ENCODE measurements at places on chromosomes 3 and 15. TPM values are rescaled to one million over a fixed set of nuclear protein-coding genes. Genes with fewer than 3 reads are reported as not detected.

Gene CLEC3B
- 11.6 TPM for total RNA-seq

Gene CD200R1
- total RNA-seq: 1.3 TPM

Gene ZPLD1
- total RNA-seq: not detected

Gene IL17RB
- total RNA-seq: 37.5 TPM

Gene ACP3
- 11.9 TPM for total RNA-seq

Gene SLC24A1
- 6.0 TPM for total RNA-seq

Gene CLN6
- total RNA-seq: 25.3 TPM

- peak overlapping the region; percentile 31 for H3K27ac ChIP-seq
- H3K4me1 ChIP-seq: peaks cover 16% of the 10 kb centered on the region
- H3K27me3 ChIP-seq: no peaks in the 10 kb centered on the region
- no peaks in the 10 kb centered on the region for H3K36me3 ChIP-seq
- no peak for DNase-seq
- peak overlapping the region; percentile 78 for H3K4me3 ChIP-seq
Observed at GRCh38 chr3:57164217-57164656, 916 bp downstream of the IL17RD start.

GRCh38 chr3:120855665-120856437 is 52.2 kb upstream of the STXBP5L start:
- no peak for DNase-seq
- no peaks in the 10 kb centered on the region for H3K27me3 ChIP-seq
- H3K36me3 ChIP-seq: no peaks in the 10 kb centered on the region
- no peak overlapping the region for H3K4me3 ChIP-seq
- no peaks in the 10 kb centered on the region for H3K4me1 ChIP-seq

DNA sequence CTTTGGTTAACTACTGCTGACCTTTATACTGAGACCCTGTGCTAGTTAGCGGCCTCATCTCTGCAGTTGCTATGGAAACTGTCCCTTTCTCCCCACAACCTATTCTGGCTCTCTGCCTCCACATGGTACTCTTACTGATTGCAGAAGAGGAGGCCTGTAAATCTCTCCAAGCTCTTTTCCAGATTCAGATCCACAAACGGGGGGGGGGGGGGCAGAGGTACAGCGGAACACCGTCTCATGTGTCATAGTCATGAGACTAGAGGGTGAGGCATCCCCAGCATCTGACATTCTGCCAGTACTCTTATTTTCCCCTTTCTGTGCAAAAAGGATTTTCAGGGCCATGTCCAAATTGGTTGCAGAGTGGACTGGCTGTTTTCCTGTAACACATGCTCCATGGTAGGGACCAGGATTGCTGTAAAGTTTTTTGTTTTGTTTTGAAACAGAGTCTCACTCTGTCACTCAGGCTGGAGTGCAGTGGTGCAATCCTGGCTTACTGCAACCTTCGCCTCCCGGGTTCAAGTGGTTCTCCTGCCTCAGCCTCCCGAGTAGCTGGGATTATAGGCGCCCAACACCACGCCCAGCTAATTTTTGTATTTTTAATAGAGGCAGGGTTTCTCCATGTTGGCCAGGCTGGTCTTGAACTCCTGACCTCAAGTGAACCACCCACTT is 8.3 kb upstream of the MAP1A start:
- no peak overlapping the region for H3K27ac ChIP-seq
- peaks cover 8% of the 10 kb centered on the region for H3K4me1 ChIP-seq
- no peaks in the 10 kb centered on the region for H3K36me3 ChIP-seq
- no peaks in the 10 kb centered on the region for H3K27me3 ChIP-seq

- H3K4me3 ChIP-seq: no peak overlapping the region
- H3K27me3 ChIP-seq: no peaks in the 10 kb centered on the region
- H3K36me3 ChIP-seq: no peaks in the 10 kb centered on the region
- no peak for DNase-seq
Observed at GRCh38 chr3:126948980-126949535, 33.9 kb upstream of the PLXNA1 start.

GRCh38 chr15:39406485-39406884 is 174.4 kb upstream of the THBS1 start:
- H3K27me3 ChIP-seq: no peaks in the 10 kb centered on the region
- H3K27ac ChIP-seq: no peak overlapping the region
- no peaks in the 10 kb centered on the region for H3K4me1 ChIP-seq
- H3K4me3 ChIP-seq: no peak overlapping the region
- no peak for DNase-seq

GRCh38 chr15:31296646-31297574 is 29.7 kb upstream of the KLF13 start:
- no peaks in the 10 kb centered on the region for H3K27me3 ChIP-seq
- H3K27ac ChIP-seq: no peak overlapping the region
- no peak for DNase-seq
- H3K4me1 ChIP-seq: peaks cover 19% of the 10 kb centered on the region
- no peaks in the 10 kb centered on the region for H3K36me3 ChIP-seq

GRCh38 chr3:25648925-25649830 is 15.5 kb downstream of the TOP2B start:
- no peak overlapping the region for H3K4me3 ChIP-seq
- H3K27ac ChIP-seq: no peak overlapping the region
- no peak for DNase-seq
- no peaks in the 10 kb centered on the region for H3K27me3 ChIP-seq

DNA sequence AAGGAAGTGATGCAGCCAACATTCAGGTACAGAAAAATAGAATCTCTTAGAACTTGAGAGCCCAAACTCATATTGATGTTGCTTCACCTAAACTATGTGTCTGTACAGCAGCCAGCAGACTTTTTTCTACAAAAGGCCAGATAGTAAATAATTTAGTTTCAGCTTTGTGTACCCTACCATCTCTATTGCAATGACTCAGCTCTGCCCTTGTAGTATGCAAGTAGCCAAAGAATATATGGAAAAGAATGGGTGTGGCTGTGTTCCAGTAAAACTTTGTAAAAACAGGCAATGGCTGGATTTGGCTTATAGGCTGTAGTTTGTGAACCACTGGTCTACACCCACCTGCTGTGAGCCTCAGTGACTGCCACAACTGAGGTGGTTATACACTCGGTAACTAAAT is 392.5 kb upstream of the RARB start:
- no peak overlapping the region for H3K27ac ChIP-seq
- H3K27me3 ChIP-seq: no peaks in the 10 kb centered on the region
- no peak for DNase-seq
- no peaks in the 10 kb centered on the region for H3K36me3 ChIP-seq
- H3K4me3 ChIP-seq: no peak overlapping the region

DNA sequence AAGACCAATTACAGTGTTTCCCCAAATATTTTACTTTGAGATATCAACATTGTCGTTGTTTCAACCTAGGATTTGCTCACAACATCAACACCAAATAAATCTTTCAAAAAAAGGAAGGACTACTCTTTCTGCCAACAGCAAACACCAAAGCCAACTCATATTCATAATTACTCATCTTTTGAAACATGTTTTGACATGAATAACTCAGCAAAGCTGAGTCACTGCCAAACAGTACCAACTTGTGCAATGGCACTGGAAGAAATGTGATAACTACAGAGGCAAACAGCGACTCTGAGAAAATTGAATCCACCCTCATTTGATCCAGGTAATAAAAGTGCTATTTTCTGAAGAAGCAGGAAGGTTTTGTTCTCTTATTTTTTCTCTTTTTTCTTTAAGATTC is 67.2 kb downstream of the PEX5L start:
- H3K4me3 ChIP-seq: no peak overlapping the region
- no peak overlapping the region for H3K27ac ChIP-seq
- H3K36me3 ChIP-seq: no peaks in the 10 kb centered on the region
- DNase-seq: no peak

DNA sequence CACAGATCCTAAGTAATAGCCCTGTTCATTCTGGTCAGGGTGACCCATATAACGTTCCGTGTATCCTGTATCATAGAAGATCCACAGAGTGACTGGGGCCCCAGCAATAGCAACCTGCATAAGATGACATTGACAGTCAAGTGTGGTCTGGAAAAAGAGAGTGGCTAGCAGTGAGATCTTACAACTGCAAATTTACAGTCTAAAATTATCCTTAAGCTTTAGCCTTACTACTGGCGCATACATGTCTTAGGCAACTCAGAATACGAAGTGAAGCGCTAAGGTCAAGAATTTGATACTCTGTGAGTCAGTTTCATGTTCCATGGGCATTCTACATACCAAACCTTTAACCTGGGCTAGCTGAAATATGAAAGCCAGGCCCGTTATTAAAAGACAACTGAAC is 29.2 kb upstream of the IGDCC4 start:
- no peaks in the 10 kb centered on the region for H3K27me3 ChIP-seq
- H3K27ac ChIP-seq: no peak overlapping the region
- H3K4me3 ChIP-seq: no peak overlapping the region
- H3K36me3 ChIP-seq: no peaks in the 10 kb centered on the region

DNA sequence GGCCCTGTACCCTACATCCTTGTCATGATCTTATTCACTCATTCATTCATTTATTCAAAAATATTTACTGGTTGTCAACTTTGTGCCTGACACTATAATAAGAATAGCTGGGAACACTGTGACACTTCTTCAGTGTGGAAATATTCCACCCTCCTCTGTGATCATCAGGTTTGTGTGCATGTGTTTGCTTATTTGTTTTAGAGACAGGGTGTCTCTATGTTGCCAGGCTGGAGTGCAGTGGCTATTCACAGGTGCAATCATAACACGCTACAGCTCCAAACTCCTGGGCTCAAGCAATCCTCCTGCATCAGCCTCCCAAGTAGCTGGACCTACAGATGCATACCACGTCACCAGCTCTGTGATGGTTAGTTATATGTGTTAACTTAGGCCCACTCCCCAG is 50.0 kb upstream of the PLCL2 start:
- no peak for DNase-seq
- H3K36me3 ChIP-seq: no peaks in the 10 kb centered on the region
- no peaks in the 10 kb centered on the region for H3K27me3 ChIP-seq
- H3K4me1 ChIP-seq: peaks cover 15% of the 10 kb centered on the region
- H3K27ac ChIP-seq: no peak overlapping the region

GRCh38 chr3:8341821-8342247 is 159.8 kb upstream of the LMCD1 start:
- DNase-seq: no peak
- H3K27me3 ChIP-seq: no peaks in the 10 kb centered on the region
- no peak overlapping the region for H3K27ac ChIP-seq
- H3K4me3 ChIP-seq: no peak overlapping the region
- H3K36me3 ChIP-seq: no peaks in the 10 kb centered on the region
- H3K4me1 ChIP-seq: no peaks in the 10 kb centered on the region

- DNase-seq: peak; percentile 60
- peaks cover 43% of the 10 kb centered on the region for H3K4me1 ChIP-seq
- peak overlapping the region; percentile 88 for H3K4me3 ChIP-seq
- peak overlapping the region; percentile 100 for H3K27ac ChIP-seq
- no peaks in the 10 kb centered on the region for H3K36me3 ChIP-seq
Observed at GRCh38 chr3:152269831-152270734, 1.4 kb downstream of the MBNL1 start.

DNA sequence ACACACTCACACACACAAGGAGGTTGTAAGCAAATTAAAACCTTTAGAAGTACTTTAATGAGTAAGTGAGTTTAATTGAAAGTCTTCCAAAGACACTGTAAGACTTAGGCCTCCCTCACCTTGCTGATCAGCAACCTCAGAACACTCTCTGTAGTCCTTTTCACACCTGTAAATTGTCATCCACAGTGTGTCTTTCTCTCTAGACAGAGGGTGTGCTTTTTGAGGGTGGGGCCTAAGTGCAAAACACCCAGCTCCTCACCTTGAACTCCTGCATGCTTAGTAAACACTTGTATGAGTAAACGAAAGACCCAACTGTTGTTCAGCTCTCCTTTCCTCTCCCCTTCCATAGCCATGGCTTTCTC is 183.2 kb upstream of the IL12A start:
- no peaks in the 10 kb centered on the region for H3K4me1 ChIP-seq
- no peaks in the 10 kb centered on the region for H3K27me3 ChIP-seq
- no peak overlapping the region for H3K4me3 ChIP-seq
- H3K27ac ChIP-seq: no peak overlapping the region
- DNase-seq: no peak
- H3K36me3 ChIP-seq: no peaks in the 10 kb centered on the region

GRCh38 chr15:77440378-77440999 is 19.8 kb downstream of the HMG20A start:
- no peaks in the 10 kb centered on the region for H3K27me3 ChIP-seq
- no peaks in the 10 kb centered on the region for H3K36me3 ChIP-seq
- H3K4me3 ChIP-seq: no peak overlapping the region
- no peak for DNase-seq
- peaks cover 7% of the 10 kb centered on the region for H3K4me1 ChIP-seq

GRCh38 chr3:190886945-190887344 is 24.5 kb upstream of the GMNC start:
- no peak overlapping the region for H3K4me3 ChIP-seq
- H3K36me3 ChIP-seq: no peaks in the 10 kb centered on the region
- no peaks in the 10 kb centered on the region for H3K4me1 ChIP-seq
- H3K27me3 ChIP-seq: no peaks in the 10 kb centered on the region
- H3K27ac ChIP-seq: no peak overlapping the region

DNA sequence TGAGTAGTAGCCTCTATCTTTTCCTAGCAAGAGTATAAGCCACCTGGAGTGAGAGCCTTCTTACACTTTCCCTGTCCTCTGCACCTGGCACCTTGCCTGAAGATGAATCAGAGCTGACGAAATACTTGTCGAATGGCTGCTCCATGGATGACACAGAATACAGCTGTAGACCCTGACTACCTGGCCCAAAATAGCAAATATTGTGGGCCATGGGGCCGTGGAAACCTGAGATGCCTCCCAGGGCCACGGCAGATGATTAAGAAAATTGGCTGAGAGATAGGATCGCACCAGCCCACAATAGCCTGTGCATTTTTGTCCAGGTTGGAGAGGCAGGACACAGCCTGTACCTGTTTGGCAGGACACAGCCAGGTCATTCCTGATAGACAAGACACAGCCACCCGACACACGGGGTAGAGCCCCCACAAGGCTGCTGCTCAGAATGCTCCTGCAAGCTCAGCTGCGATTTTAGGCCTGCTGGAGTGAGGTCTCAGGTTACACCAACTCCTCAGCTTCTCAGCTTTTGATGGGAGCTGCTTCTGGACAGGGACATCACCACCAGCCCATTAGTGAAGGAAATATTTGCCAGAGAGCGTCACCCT is 22.9 kb upstream of the TPM1 start:
- H3K27me3 ChIP-seq: no peaks in the 10 kb centered on the region
- no peak overlapping the region for H3K4me3 ChIP-seq
- DNase-seq: no peak
- no peak overlapping the region for H3K27ac ChIP-seq
- no peaks in the 10 kb centered on the region for H3K36me3 ChIP-seq
- H3K4me1 ChIP-seq: no peaks in the 10 kb centered on the region

- no peak overlapping the region for H3K27ac ChIP-seq
- H3K4me3 ChIP-seq: no peak overlapping the region
- no peaks in the 10 kb centered on the region for H3K27me3 ChIP-seq
- DNase-seq: no peak
- no peaks in the 10 kb centered on the region for H3K36me3 ChIP-seq
Observed at GRCh38 chr3:155519078-155519477, 225.6 kb upstream of the STRIT1 start.

DNA sequence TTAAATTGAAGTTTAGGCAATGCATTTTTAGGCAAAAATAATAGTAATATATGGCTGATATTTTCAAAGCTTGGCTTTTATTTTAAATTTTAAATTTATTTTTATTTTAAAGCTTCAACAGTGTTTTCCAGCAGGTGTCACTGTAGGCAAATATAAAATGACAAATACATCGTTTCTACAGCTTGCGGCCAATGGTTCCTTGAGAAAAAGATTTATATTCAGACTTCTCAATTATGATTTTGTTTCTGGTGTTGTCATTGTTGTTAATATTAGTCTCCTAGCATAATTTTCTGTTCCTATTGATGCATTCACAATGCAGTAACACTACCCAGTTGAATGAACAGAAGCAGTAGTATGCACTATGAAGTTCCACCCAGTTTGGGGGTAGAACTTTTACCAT is 220.7 kb upstream of the DNAJC19 start:
- no peaks in the 10 kb centered on the region for H3K36me3 ChIP-seq
- no peak overlapping the region for H3K4me3 ChIP-seq
- H3K27ac ChIP-seq: no peak overlapping the region
- DNase-seq: no peak
- H3K27me3 ChIP-seq: no peaks in the 10 kb centered on the region
